ENCODE measurements at places on chromosomes 2 and 18.

DNA sequence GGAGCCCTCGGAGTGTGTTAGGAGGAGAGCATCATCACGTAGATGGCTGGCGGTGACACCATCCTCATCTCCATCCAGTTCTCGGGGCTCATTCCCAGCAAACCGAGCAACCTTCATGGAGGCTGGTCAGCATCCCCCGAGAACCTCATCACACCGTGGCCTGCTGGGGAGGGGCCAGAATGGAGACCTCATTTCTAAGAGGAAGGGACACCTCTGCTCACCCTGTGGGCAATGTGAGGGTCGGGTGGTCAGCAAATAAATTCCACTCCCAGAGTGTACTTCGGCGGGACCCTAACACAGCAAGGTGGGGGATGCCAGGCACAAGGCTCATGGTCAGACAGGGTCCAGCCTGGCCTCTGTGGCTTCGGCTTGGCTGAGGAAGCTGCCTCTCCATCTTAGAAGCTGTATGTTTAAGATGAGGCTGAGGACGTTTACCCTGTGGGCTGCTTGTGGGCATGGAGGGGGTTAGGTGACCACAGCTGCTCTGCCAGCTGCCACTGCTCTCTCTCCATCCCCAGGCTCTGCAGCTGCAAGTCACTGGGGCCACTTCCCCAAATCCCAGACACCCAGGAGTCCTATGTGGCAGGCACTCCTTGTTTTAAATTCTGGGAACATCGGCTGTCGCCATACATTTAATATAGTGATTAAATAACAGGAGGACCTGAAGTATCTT is 56.5 kb upstream of the PXDN start:
- DNase-seq, result no peak

DNA sequence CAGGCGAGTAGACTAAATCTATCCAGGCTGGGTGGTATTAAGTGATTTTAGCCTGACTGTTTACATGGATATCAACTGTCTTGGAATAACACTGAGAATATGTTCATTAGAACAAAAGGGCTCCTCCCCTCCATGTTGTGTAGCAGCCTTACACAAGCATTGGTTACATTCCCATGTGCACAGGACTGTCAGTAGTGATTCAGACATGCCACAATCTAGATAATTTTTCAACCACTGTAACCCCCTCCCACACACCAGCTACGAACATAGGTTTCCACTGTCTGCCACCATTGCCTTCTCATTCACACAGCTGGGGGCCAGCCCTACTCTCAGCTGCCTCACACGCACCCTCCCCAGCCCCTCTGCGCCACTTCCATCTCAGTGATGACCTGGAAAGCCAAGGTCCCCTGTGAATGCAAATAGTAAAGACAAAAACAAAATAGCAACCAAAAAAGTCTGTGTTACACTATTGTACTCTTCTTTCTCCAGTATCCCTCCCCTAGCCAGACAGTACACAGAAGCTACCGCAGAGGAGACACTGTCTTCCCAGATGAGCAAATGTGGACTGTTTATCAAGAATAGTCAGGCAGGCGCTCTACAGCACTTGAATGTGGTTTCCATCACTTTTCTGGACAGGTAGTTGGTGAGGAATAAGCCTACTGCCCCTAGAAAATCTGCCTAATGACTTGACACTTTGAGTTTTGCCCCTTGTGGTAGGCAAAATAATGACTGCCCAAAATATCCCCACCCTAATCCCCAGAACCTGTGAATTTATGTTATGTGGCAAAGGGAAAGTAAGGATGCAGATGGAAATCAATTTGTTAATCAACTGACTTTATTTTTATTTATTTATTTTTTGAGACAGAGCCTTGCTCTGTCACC is 27.9 kb upstream of the TYMS start:
- DNase-seq, result no peak

GRCh38 chr18:63168287-63168686 is 151.3 kb downstream of the BCL2 start:
- no peak for DNase-seq

GRCh38 chr2:235098269-235098668 is 146.5 kb downstream of the SH3BP4 start:
- no peak for DNase-seq

- no peak for DNase-seq
Observed at GRCh38 chr2:27741673-27742072, 29.8 kb upstream of the MRPL33 start.

GRCh38 chr2:157835006-157835405 is 41.1 kb downstream of the ACVR1 start:
- DNase-seq, result no peak

DNA sequence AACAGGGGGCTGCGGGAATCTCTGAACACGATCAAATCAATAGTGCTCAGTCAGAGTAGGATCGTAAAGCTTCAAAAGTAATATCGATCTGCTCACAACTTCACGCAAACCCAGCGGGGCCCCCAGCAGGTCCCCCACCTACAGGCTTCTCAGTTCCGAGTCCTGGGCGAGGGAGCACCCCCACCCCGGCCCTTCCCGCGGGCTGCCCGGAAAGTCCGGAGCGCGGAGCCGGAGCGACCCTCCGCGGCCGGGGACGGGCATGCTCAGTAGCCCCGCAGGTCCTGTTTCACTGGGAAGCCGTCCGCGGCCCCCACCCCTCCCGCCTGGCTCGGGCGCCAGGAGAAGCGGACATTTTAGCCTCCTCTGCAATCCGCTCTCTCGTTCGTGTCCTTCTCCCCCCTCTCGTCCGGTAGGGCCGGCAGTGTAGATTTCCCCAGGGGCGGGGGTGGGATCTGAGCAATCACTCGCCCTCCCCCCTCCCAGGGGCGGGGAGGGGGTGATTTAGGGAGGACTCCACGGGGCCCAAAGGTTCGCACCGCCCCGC is 3.3 kb upstream of the SPRED2 start:
- DNase-seq, result peak; percentile 96

DNA sequence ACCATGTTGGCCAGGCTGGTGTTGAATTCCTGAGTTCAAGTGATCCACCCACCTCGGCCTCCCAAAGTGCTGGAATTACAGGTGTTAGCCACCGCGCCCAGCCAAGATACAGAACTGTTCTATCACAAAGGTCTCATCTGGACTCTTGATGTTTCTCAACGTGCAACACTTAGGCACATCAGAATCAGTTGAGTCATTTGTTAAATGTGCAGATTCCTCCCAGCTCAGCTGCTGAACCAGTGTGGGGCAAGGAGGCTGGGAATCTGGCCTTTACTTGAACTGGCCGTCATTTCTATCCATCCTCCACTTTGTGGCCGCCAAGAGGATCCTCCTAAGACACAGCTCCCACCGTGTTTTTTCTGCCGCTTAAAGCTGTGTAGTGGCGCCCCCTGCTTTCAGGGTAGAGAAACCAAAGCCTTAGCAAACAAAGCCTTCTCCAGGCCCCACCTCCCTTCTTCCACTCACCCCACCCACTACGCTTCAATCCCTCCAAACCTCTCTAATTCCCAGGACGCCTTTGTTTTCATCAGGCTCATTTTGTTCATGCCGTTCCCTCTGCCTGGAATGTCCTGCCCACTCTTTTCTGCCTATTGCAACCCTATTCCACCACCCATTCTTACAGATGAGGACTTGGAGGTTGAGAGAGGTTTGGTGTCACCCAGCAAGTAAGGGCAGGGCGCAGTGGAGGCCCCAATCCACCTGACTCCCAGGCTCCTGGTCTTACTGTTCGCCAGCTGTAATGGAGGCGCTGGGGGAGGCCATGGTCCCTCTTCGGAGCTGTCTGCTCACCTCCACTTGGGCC is 776 bp upstream of the SPEG start:
- no peak for DNase-seq

DNA sequence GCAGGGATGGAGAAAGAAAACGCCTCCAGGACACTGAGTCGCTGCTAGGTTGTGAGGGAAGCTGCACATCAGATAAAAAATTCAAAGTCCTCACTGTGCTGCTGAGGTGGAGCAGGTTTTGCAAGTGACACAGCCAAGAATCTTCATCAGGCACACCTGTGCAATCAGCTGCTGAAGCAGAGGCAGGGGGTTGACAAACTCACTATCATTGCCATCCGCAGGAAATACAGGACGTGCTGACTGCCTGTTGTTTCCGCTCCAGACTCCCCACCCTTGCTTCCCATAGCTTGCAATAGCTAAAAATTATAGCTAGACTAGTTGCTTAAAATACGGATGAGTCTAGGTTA is 147.8 kb upstream of the FHL2 start:
- DNase-seq, result no peak

DNA sequence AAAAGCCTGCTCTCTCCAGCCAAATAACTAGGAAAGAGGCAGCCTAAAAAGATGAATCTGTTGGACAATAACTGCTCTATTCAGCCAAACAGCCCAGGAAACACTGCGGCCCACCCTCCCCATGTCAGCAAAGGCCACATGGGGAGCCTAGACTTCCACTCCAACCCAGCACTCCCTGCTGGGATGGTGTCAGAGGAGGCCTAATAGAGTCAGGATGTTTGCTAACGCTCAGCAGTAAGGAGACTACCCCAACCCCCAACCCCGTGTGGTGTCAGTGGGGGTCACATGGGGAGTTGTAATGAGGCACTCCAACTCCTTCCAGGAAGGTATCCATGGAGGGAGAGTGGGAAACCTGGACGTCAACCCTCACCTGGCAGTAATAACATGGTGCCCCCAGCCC is 41.6 kb downstream of the ZBTB7C start:
- no peak for DNase-seq

GRCh38 chr18:25534401-25534800 is 182.4 kb upstream of the ZNF521 start:
- DNase-seq, result no peak

GRCh38 chr18:42471885-42472284 is 516.9 kb downstream of the PIK3C3 start:
- DNase-seq, result no peak

DNA sequence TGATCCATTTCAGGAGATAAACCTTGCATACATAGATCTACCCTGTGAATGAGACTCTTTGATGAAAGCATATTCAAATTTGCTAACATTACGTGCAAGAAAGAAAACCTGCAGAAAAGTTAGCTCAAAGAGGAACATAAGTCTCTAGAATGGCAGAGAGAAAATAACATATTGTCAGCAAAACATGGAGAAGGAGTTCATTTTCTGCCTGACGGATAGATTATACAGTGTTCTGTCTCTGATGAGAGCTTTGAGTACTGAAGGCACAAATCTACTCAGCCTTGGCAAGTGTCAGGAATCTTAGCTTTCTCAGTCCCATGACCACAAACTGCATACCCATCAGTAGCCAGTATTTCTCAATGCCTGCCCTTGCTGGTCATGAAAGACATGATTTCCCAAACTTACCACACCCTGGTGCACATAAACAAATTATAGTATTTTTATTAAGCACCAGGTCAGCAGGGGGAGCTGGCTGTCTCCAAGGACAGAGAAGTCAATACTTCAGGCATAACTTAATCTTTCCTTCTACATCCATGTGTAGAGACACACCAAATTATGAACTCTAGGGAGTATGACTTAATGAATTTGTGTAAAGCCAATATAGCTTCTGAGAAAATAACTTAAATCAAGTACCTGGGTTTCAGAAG is 401.2 kb upstream of the SOX11 start:
- DNase-seq, result peak; percentile 48

DNA sequence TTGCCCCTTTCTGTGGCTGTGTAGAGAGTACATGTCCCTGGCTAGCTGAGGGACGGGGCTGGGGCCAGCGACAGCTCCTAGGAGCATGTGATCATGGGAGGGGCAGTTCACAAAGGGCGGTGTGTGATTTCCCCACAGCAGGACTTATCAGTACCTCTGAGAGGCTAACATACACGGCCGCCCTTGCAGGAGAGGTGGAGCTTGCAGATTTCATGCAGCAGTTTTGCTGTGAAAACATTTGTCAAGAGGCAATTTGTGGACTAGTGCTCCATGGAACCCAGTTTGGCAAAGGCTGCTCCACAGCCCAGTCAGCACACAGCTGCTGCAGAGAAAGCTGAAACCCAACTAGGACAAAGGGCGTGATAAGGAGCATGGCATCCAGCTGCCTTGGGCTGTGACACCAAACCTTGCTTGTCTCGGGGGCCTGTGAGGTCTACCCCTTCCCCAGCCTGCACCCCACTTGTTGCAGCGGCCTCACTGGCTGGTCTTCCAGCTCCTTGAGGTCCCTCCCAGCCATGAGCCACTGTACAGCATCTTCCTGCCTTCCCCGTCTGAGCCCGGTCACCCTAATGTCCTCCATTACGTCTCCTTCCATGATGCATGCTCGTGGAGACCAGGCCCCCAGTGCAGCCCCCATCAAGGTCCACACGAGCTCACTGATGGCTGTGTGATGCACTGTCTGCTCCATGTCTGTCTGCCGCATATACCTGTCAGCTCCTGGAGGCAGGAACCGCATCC is 121.4 kb upstream of the HDAC4 start:
- DNase-seq, result no peak

- peak; percentile 53 for DNase-seq
Observed at GRCh38 chr2:174335988-174336500, 1.3 kb downstream of the SP9 start.

- DNase-seq, result peak; percentile 34
Observed at GRCh38 chr18:41134426-41134825, 820.6 kb upstream of the PIK3C3 start.

DNA sequence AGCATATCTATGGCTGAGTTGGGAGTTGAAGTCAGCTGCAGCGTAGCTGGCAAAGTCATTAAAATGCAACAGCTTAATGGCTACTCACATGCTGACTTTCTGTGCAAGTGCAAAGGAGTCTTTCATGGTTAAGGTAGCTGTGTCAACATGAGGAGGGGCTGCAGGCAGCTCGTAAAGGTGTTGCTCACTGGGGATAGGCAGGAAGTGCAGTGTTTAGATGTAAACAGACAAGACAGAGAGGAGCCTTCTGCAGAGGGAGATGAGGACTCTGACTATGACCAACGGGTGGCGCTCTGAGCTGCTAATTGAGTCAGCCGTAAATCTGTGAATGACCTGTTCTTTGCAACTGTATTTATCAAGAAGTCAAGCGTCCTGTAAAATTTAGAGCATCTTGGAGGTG is 22.3 kb upstream of the CAVIN2 start:
- peak; percentile 41 for DNase-seq

DNA sequence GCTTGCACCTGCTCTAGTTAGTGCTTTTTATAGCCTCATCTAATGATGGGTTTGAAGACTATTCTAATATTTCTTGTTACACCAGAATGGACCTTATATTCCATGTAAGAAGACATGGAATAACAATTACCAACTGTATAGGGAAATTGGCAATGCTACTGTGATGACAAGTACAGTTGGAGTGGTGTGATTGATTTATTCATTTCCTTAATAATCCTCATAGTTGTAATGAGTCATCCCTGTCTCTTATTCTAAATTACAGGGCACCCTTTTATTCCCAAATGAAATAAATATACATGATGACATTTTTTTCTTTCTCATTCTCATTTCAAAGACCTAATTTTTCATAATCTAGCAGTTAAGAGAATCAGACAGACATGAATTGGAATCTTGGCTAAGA is 18.3 kb upstream of the TLK1 start:
- no peak for DNase-seq

Data from astrocyte of the hippocampus (primary cell).